ENCODE measurements at places on chromosomes 5 and 9. TPM values are rescaled to one million over a fixed set of nuclear protein-coding genes. Genes with fewer than 3 reads are reported as not detected.
A peak's percentile ranks its signal among the peaks of the same experiment; 100 is the strongest.

GRCh38 chr5:1294206-1294834, 548 bp downstream of the TERT start:
- H3K27ac ChIP-seq = no peak overlapping the region
- no peak for DNase-seq
- peaks cover 7% of the 10 kb centered on the region for H3K4me1 ChIP-seq
- no peaks in the 10 kb centered on the region for H3K36me3 ChIP-seq
- peak overlapping the region; percentile 36 for H3K4me3 ChIP-seq

GRCh38 chr5:87116825-87117512, 150.7 kb upstream of the RASA1 start:
- H3K27ac ChIP-seq = no peak overlapping the region
- H3K27me3 ChIP-seq = no peaks in the 10 kb centered on the region
- peaks cover 24% of the 10 kb centered on the region for H3K4me1 ChIP-seq
- no peak overlapping the region for H3K4me3 ChIP-seq
- no peaks in the 10 kb centered on the region for H3K36me3 ChIP-seq

GRCh38 chr9:123419721-123420591, 64.0 kb downstream of the CRB2 start:
- no peak overlapping the region for H3K4me3 ChIP-seq
- no peaks in the 10 kb centered on the region for H3K27me3 ChIP-seq
- H3K4me1 ChIP-seq = no peaks in the 10 kb centered on the region

DNA sequence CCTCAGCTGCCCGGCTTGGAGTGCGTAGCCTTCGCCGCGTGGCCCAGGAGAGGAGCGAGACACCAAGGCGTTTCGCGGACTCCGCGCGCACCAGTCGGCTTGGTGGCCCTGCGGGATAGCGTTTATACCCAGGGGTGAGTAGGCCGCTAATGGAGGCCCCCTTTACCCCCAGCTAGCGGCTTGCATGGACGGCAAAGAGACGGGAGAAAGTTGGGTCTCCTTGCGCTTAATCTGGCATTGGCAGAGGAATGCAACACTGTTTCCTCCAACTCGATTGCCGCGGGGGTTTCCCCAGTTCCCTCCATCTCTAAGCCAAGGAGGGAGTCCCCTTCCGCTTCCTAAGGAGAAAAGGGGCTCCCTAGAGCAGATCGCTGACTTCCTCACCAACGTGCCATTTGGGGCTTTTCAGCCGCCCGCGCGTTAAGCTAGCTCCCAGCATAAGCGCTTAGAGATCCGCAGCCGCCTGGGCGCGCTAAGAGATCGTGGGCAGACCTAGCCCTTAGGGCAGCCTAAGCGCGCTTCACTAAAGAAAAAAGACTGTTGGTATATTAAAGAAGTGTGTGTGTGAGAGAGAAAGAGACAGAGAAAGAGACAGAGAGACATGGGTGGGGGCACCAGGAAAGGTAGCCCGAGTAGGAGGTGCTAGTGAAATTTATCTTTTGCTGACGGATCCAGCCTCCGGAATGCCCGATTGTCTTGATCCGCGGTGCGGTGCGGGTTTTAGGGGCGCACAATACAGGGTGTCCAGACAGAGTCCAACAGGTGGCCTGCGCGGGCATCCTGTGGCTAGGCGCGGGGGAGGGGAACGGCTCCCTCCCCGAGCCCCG, 597.9 kb upstream of the SGCD start:
- H3K4me1 ChIP-seq = peaks cover 3% of the 10 kb centered on the region
- H3K4me3 ChIP-seq = no peak overlapping the region
- no peak for DNase-seq

DNA sequence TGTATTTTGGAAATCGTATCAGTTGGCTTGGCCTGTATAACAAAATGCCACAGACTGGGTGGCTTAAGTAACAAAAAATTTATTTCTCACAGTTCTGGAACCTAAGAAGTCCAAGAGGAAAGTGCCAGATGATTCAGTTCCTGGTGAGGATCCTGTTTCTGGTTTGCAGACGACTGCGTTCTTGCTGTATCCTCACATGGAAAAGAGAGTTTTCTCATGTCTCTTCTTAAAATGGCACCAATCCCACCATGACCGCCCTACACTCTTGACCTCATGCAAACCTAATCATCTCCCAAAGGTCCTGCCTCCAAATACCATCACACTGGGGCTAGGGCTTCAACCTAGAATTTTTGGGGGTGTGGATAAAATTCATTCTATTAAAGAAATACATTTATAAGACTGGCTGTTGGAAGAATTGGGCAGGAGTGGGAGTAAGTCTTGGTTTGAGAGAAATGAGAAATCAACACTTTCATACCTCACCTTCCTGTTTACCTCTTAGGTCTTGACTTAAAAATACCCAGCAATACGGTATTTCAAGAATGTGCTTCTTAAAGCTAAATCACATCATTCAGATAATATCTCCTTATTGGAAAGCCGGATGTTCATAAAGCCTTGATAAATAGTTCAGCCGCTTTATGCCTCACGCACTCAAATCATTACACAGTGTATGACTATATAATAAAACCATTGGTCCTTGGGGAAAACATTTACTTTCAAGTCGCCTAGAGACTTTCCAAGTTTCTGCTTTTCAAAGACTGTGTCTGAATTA, 28.7 kb downstream of the PTTG1 start:
- peaks cover 5% of the 10 kb centered on the region for H3K27me3 ChIP-seq
- no peak for DNase-seq
- H3K27ac ChIP-seq = no peak overlapping the region
- H3K4me3 ChIP-seq = no peak overlapping the region

DNA sequence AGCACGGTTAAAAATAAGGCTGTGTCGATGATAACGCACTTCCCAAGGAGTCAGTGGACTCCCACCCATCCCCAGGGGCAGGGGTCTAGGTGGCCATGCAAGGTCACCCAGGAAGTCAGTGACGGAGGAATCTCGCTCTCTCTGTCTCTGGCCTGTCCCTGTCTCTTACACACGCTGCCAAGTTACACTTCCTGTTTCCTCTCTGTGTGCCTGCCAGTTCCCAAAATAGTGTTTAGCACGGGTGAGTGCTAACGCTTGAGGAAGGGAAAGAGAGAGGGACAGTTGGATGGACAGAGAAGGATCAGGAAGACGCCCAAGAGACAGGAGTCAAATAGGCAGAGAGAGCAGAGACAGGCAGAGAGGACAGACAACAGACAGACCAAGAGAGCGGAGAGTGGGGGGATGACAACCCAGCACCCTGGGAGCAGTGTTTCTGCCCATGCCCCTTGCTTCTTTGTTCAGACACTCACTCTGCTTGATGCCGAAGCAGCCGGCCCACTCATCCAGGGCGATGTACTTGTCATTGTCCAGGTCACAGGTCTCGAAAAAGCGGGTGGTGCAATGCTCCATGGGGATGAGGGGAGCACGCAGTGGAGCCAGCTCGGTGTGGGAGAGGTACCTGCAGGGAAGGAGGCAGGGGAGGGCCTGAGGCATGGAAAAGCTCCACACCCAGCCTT, 23.0 kb downstream of the SPARC start:
- peaks cover 2% of the 10 kb centered on the region for H3K27me3 ChIP-seq
- H3K36me3 ChIP-seq = no peaks in the 10 kb centered on the region
- no peak overlapping the region for H3K4me3 ChIP-seq
- H3K27ac ChIP-seq = no peak overlapping the region

GRCh38 chr9:86521977-86522376, 167.8 kb upstream of the TUT7 start:
- H3K4me1 ChIP-seq = no peaks in the 10 kb centered on the region
- H3K4me3 ChIP-seq = no peak overlapping the region
- H3K27me3 ChIP-seq = peaks cover 13% of the 10 kb centered on the region
- H3K27ac ChIP-seq = no peak overlapping the region

- no peak overlapping the region for H3K4me3 ChIP-seq
- peaks cover 8% of the 10 kb centered on the region for H3K4me1 ChIP-seq
- H3K27me3 ChIP-seq = peaks cover 6% of the 10 kb centered on the region
- no peak for DNase-seq
- H3K27ac ChIP-seq = no peak overlapping the region
Observed at GRCh38 chr5:96111080-96111756, 149.6 kb upstream of the ELL2 start.

DNA sequence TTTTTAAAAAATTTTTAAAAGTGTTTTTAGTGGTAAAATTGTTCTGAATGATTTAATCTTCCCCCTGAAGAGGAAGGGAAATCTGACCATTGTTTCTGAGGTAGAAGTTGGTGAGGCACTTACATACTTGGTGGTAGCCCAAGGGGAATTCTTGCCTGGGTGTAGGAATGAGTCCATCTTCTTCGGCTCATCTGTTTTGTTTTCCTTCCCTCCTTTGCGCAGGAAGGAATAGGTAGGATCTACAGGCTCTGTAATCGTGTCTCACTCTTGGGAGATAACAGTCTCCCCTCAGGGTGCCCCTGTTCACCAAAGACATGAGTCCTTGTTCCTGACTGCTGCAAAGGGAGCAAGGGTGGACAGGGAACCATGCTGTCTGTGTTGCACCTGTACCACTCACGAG, 138.1 kb downstream of the HSPA4 start:
- no peaks in the 10 kb centered on the region for H3K36me3 ChIP-seq
- no peak for DNase-seq
- H3K4me1 ChIP-seq = no peaks in the 10 kb centered on the region
- H3K4me3 ChIP-seq = no peak overlapping the region
- peaks cover 2% of the 10 kb centered on the region for H3K27me3 ChIP-seq

DNA sequence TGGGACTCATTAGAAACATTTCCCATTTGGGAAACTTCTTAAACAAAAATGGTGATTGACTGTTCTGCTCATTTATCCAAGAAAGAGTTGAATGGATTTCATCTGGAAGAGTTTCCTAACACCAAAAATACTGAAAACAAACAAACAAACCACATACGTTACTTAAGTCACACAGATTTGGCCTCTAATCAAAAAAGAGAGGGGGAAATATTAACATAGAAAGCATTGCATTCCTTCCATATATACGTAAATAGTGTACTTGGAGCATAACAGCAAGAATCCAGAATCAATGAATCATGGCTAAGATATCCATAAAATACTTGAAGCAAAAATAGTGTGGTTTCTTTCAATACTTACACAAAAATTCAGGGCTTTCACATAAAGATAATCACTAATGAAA, 189.8 kb upstream of the MAP3K1 start:
- H3K4me3 ChIP-seq = no peak overlapping the region
- H3K4me1 ChIP-seq = no peaks in the 10 kb centered on the region
- DNase-seq = no peak
- peaks cover 5% of the 10 kb centered on the region for H3K36me3 ChIP-seq

DNA sequence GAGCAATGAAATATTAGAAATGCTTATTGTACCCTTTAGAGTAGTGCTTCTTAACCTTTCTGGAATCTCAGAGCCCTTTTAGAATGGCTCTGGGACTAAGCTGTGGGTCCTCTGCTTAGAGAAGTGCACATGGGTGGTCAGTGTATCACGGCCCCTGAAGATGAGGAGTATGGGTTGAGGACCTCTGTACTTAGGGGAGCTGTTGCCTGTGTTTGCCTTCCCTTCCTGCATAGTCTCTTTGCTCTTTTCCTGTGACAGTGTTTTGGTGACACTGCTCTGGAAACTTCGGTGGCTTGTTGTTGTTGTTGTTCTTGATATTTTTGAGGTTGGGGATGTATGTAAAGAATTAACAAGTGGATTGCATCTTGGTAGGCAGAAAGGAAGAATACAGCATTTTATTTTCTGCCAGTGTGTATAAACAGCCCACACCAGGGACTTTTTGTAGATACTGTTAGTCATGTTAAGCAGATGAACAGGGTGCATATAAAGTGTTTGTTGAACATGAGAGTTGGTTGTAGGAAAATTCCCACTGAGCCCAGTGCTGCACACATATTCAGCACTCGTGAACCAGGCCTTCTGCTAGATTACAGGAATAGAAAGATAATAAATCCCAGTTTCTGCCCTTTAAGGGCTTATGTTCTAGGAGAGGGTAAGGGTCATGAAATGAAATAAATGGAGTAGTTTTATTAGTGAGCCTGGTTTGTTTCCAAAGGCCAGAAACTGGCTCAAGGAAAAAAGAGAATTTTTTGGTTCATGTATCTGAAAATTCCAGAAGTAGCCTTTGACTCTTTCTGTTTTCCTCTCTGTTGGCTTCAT, 199.7 kb downstream of the ARHGAP26 start:
- H3K36me3 ChIP-seq = peaks cover 12% of the 10 kb centered on the region
- no peak for DNase-seq
- H3K4me1 ChIP-seq = peaks cover 41% of the 10 kb centered on the region

DNA sequence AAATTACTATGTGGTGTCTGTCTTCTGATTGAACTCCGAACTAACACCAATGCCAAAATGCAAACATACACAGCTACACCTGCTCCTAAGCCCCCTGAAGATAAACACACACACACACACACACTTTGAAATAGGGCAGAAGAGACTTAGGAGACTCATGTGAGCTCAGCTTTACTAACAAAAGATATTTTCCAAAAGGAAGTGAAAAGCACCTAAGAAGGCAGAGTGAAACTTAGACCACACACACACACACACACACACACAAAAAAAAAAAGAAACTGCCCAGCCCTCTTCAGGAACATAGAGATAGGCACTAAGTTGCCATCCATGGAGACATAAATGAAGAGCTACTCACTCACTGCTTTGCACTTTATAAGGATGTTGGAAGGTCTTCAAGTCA, 45.2 kb upstream of the APC start:
- no peak overlapping the region for H3K27ac ChIP-seq
- H3K27me3 ChIP-seq = peaks cover 33% of the 10 kb centered on the region
- H3K4me3 ChIP-seq = no peak overlapping the region
- no peaks in the 10 kb centered on the region for H3K36me3 ChIP-seq

- H3K36me3 ChIP-seq = peaks cover 11% of the 10 kb centered on the region
- H3K27ac ChIP-seq = no peak overlapping the region
- no peak for DNase-seq
- H3K27me3 ChIP-seq = no peaks in the 10 kb centered on the region
- H3K4me1 ChIP-seq = peaks cover 2% of the 10 kb centered on the region
Observed at GRCh38 chr5:154349626-154350264, 96.1 kb upstream of the SAP30L start.

DNA sequence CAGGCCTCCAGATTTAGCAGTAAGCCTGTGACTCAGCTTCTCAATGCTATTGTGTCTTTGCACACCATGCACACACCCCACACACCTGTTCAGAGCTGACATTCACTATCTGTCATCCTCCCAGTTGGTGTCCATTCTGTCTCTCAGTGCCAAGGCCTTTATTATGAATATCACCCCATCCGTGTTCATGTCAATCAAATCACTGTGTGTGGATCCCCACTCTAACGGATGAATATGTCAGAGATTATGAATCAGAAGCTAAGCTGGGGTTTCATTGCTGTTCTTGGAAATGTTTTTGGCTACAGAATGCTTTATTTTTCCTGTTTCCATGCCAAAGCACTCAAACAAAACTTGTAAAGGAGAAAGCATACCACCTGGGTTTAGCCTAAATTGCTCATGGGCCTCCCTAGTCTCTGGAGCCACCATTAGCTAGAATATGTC, 9.4 kb upstream of the MAMDC2 start:
- DNase-seq = no peak
- no peaks in the 10 kb centered on the region for H3K4me1 ChIP-seq
- H3K27me3 ChIP-seq = peaks cover 38% of the 10 kb centered on the region
- no peak overlapping the region for H3K27ac ChIP-seq
- peaks cover 3% of the 10 kb centered on the region for H3K36me3 ChIP-seq

- H3K4me3 ChIP-seq = no peak overlapping the region
- DNase-seq = no peak
- no peaks in the 10 kb centered on the region for H3K27me3 ChIP-seq
- peaks cover 9% of the 10 kb centered on the region for H3K4me1 ChIP-seq
Observed at GRCh38 chr9:4059437-4059836, 240.4 kb downstream of the GLIS3 start.

QRFP gene
- total RNA-seq = not detected

RLN2 gene
- 3.7 TPM for total RNA-seq

GRM6 gene
- total RNA-seq = not detected

ABL1 gene
- 38.9 TPM for total RNA-seq

ADGRV1 gene
- 0.08 TPM for total RNA-seq

SPATA31D4 gene
- not detected for total RNA-seq

HTR1A gene
- total RNA-seq = not detected

OR1J2 gene
- total RNA-seq = not detected
